AML-193 (cell line): ENCODE measurements at places on chromosomes 5 and 9.

- DNase-seq, result no peak
Measured at GRCh38 chr9:93317495-93318094, 133.7 kb downstream of the WNK2 start.

GRCh38 chr5:163459819-163460561 is at the start of gene NUDCD2:
Gene NUDCD2 (minus strand): TSS chr5:163460102. CDS start chr5:163460050, 52 bp downstream.
- DNase-seq, result peak; percentile 98

- no peak for DNase-seq
Measured at GRCh38 chr9:16671591-16672137, 198.8 kb downstream of the BNC2 start.

DNA sequence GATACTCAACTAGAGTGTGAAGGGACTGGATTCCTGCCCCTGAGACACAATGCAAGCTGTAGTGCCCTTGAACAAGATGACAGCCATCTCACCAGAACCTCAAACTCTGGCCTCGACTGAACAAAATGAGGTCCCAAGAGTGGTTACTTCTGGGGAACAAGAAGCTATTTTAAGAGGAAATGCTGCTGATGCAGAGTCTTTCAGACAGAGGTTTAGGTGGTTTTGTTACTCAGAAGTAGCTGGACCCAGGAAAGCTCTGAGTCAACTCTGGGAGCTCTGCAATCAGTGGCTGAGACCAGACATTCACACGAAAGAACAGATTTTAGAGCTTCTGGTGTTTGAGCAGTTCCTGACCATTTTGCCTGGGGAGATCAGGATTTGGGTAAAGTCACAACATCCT is 2.4 kb downstream of the ZNF483 start:
- no peak for DNase-seq

DNA sequence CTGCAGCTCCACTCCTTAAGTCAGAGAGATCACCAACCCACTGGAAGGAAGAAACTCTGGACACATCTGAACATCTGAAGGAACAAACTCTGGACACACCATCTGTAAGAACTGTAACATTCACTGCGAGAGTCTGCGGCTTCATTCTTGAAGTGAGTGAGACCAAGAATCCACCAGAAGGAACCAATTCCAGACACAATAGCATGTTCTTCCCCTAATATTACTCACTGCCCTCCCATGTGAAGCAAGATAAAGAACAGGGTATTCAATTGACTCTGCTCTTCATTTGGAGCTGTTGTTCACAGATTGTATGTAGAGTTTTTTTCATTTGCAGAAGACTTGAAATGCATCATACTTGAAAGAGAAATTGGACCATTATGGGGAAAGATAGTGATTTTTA is 10.8 kb downstream of the SAXO1 start:
- no peak for DNase-seq

DNA sequence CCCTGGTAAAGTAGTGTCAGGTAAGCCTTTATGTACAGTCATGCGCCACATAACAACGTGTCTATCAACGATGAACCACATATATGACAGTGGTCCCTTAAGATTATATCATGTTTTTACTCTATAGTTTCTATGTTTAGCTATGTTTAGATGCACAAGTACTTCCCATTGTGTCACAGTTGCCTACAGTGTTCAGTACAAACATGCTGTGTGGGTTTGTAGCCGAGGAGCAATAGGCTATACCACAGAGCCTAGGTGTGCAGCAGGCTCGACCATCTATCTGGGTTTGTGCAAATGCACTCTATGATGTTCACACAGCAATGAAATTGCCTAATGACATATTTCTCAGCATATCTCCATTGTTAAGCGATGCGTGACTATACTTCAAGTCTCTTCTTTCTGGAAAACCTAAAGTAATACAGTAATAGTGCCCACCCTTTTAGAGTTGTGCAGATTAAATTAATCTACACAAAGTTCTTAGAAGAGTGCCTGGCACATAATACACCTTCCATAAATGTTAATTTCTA is 295.9 kb downstream of the ARHGAP26 start:
- no peak for DNase-seq

DNA sequence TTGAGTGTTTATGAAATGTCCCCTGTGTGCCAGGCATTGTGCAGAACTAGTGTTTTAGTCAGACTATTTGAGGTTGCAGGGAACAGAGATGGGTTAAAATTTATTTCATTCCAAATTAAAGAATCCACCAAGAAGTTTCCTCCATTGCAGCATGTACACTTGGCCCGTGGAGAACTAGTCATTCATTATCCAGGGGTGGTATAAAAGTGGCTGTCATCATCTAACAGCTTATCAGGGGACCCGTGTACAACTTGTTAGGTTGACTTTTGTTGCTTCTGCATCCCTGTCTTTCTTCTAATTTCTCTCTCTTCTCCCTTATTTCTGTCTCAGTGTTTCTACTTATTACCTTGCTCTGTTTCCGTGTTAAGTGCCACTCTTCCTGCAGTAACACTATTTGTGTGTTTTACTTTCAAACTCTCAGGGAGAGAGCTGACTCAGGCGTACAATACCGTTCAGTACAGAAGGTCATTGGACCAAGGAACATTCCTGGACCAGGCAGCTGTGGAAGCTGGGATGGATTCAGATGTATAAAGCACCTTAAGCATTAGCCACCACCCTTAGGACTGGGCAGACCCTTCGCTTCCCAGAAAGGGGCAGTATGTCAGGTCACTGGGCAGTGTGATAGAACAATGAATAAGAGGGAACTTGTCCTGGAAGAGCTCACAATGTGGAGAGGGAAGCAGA is 36.1 kb downstream of the MAP3K1 start:
- DNase-seq, result no peak

DNA sequence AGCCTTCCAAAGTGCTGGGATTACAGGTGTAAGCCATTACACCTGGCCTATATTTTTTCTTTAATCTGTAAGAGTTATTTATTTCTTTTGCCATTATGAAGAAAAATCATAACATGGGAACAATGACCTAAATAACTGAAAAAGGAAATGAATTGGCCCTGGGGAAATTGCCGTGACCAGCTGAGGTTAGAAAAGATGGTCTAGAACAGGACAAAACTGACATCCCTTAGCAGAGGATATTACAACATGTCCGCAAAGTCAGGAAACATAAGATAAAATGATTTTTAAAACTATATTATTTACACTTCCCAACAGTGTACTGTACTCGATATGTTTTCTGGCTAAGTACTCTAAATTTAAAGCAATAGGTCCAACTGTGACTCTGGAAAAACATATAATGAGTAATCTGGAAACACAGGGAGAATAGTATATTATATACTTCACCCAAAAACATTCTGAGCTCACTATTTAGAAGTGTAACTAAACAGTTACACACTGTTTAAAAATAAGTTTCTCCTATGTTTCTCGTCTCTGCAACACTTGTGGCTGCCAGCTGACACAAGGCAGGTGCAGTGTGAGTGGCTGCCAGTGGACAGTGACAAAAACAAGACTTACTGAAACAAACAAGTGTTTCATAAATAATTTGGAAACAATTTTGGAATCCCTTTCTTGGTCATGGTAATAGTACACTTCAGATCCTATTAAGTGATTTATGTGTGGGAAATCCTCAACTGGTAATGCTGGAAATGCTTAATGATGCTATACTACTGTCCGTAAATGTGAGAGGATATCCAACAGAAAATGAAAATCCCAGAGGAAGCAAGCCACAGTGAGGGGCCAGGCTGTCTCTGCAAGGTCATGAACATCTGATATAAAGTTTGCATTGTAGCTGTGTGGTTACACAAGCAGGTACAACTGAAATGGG is 69.1 kb downstream of the C9orf85 start:
- DNase-seq, result no peak

GRCh38 chr9:105392531-105392930 is 55.3 kb upstream of the FSD1L start:
- DNase-seq, result no peak

DNA sequence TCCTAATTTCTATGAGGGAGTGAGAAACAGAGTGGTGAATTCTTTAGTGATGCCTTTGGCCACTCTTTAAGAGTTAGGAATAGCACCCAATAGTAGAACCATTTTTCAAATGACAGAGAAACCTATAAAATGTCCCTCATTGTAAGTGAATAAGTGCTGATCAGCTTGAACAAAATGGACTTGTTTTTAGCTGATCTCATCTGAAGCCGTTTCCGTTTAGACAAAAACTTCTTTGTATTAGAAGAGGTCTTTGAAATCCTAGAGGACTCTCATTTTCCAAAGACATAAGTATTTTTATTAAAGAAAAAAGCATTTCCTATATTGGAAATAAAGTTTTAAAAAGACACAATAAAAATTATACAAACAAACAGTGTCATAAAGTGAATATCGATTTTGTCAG is 273.9 kb downstream of the ARHGEF28 start:
- DNase-seq, result no peak

DNA sequence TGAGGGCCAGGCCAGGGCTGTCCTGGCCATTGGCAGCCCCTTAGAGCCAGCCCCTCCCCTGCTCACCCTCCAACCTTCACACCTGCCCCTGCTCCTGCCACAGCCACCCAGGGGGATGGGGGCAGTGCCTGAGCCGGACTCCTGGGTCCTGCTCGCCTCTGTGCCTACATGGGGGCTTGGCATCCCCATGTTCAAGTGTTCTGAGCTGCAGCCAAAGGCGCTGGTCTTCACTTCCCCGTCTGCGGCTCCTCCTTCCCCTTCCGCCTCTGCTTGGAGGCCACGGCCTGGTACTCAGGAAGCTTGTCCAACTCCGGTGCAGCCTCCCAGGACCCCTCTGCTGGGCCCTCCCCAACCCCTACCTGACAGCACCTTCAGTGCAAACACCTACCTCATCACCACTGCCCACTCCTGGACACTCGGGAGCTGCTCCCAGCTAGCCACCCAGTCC is 2.3 kb upstream of the DNLZ start:
- no peak for DNase-seq

- peak; percentile 27 for DNase-seq
Measured at GRCh38 chr9:92965061-92965758, 17.9 kb downstream of the FGD3 start.

DNA sequence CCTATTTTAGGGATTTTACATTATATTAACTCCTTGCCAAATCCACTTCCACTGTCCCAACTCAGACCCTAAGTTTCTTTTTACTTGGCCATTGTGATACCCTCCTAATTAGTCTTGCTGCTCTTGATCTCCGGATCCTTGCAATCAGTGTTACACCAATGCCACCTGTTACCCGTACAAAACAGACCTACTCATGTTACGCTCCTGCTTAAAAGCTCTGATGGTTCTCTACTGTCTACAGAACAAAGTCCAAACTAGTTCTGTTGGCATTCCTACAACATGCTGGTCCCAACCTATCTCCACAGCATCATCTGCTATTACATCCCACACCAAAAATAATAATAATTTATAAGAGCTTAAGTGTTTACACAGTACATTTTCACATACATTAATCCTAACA is 9.8 kb downstream of the ECPAS start:
- DNase-seq, result no peak

DNA sequence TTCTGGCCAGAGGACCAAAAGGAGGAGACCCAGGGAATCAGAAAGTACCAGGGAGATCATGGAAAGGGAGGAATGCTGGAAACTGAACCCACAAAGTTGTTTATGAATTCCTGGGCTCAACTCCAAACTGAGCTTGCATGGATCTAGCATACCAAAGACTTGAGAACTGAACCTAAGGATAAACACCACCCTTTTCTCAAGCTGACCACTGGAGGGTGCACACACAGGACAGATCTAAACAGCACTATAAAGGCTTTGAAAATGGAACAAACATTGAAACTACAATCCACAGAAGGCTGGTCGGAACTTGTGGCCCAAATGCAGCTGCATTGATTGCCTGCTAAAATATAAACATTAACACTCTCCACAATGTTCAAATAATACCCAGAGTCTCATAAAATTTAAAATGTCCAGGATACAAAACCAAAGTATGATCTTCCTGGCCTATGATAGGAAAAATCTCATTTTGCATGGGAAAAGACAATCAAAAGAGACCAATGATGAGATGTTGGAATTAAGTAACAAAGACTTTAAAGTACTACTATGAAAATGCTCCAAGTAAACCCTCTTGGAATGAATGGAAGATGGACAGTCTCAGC is 15.6 kb upstream of the IRF1 start:
- peak; percentile 33 for DNase-seq

DNA sequence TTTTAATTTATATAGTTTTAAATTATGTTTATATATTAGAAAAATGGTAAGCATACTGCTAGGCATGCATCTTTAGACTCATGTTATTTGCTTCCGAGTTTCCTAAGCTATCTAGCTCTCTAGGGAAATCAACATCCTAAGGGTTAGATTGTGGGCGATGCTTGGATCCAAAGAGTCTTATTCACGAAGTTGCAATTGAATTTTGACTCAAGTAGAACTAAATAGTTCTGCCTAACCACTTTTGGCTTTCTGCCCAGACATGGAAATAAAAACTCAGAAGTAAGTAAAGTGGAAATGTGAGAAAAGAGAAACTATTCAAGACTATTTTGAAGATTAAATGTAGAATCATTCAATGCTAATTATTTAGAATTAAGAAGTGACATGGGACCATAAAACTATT is 440.4 kb downstream of the CDH18 start:
- DNase-seq, result no peak

DNA sequence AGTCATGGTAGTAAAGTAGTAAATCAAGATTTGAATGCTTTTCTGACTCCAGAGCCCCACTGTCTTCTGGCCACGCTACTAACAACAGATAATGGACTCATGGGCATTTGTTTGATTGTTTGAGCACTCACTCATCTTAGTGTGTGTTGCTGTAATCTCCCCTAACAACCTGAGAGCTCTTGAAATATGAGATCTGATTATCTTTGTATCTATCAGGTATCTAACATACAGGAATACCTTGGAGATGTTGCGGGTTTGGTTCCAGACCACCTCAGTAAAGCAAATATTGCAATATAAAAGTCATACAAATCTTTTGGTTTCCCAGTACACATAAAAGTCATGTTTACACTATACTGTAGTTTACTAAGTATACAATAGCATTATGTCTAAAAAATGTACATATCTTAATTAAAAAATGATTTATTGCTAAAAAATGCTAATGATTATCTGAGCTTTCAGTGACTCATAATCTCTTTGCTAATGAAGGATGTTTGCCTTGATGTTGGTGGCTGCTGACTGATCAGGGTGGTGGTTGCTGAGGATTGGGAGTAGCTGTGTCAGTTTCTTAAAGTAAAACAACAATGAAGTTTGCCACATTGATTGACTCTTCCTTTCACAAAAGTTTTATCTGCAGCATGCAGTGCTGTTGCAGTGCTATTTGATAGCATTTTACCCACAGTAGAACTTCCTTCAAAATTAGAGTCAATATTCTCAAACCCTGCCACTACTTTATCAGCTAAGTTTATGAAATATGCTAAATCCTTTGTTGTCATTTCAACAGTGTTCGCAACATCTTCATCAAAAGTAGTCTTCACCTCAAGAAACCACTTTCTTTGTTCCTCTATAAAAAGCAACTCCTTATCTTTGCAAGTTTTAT is 92.2 kb downstream of the ZNF462 start:
- no peak for DNase-seq

- DNase-seq, result no peak
Measured at GRCh38 chr5:132868754-132869153, 2.3 kb downstream of the UQCRQ start.
